ENCODE measurements at places on chromosomes 5 and 9.

DNA sequence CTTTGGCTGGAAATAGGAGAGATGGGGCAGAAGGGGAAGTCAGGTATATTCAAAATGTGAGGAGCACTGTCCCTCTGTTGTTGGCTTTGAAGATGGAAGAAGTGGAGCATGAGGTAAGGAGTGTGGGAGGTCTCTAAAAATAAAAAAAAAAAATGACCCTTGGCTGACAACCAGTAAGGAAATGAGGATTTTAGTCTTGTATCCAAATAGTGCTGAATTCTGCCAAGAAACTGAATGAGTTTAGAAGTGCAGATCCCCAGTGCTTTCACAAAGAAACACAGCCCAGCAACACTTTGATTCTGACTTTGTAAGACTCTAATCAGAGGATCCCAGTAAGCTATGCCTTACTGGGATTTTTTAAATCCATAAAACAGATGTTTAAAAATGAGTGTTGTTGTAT is 367.9 kb downstream of the CYLC2 start:
- no peak for DNase-seq

GRCh38 chr5:142925795-142926194 is 155.6 kb downstream of the ARHGAP26 start:
- DNase-seq = no peak

GRCh38 chr5:87827539-87827938 is 414.8 kb upstream of the CCNH start:
- no peak for DNase-seq

GRCh38 chr5:155343468-155343867 is 329.9 kb downstream of the KIF4B start:
- DNase-seq = no peak

GRCh38 chr5:66540078-66540477 is 56.1 kb upstream of the MAST4 start:
- no peak for DNase-seq

- no peak for DNase-seq
Observed at GRCh38 chr9:21943464-21943863, 50.7 kb downstream of the CDKN2A start.

DNA sequence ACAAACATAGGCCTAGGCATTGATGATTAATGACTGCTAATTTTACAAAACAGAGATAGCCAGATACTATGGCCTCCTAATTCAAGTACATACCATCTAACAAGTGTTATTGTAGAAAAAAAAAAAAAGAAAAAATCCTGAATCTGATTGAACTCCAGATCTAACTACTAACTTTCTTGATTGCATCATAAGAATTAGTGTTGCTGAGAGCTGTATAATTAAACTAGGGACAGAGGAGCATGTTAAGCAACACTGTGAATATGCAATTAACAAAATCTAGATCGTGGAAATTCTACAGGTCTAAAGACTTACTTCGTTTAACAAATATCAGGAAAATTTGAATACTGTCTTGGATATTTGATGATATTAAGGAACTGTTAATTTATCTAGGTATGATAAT is 208.3 kb upstream of the ZNF608 start:
- no peak for DNase-seq

- no peak for DNase-seq
Observed at GRCh38 chr9:26723486-26723885, 169.1 kb downstream of the CAAP1 start.

DNA sequence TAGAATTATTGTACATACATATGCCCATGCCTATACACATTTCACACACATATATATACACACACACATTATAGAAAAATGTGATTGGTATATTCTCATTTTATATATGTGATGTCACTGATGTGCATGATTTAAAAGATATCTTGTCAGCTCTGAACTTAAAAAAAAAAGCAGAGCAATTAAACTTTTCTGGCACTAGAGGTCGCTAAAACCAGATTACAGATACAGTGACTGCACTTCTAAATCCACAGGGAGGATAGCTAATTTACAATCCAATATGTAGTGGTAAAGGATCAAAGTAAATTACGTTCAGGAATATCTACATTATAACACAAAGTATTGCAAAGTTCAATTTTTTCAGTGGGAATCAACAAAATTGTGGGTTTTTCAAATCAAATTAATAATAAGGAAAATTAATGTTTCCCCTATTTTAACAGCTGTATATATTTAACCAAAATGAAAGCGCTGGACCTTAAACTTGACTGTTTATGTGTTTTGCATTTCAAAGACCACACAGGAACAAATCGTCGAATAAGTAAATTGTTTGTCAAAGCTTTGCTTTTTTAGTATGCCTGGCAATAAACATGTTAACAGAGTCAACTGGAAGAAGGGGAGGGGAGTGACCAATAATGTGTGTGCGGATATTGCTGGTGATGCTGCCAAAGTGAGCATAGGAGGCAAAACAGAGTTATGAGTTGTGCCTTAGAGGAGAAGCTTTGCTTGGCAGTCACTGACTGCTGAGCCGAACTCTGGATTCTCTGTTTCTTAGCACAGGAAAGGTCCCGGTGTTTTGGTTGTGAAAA is 1201.4 kb upstream of the C9orf72 start:
- DNase-seq = no peak

DNA sequence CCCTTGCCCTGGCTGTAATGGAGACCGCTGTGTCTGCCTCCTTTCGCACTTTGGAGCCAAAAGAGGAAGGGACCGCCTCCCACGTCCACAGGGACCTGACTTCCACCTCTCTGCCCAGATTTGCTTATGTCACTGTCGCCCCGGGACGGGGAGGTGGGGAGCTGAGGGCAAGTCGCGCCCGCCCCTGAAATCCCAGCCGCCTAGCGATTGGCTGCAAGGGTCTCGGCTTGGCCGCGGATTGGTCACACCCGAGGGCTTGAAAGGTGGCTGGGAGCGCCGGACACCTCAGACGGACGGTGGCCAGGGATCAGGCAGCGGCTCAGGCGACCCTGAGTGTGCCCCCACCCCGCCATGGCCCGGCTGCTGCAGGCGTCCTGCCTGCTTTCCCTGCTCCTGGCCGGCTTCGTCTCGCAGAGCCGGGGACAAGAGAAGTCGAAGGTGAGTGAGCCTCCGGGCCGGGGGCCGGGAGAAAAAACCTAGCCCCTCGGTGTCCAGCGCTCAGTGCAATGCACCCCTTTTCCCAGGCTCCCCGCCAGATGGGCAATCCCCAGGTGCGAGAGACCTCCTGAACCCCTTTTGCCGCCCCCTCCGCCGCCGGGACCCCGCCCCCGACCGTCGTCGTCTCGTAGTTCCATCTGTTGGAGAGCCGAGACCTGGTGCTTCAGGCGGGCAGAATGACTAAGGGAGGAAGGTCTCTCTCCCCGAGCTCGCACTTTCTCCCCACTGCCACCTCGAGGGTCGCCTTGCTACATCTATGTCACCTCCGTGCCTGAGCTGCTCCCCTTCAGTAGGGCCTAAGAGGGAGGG is at the start of gene GPX3:
Gene GPX3, plus strand, starts transcription at position 288 of the 807 bp plus-strand sequence. Its CDS starts 64 bp downstream, at position 352.
- no peak for DNase-seq

DNA sequence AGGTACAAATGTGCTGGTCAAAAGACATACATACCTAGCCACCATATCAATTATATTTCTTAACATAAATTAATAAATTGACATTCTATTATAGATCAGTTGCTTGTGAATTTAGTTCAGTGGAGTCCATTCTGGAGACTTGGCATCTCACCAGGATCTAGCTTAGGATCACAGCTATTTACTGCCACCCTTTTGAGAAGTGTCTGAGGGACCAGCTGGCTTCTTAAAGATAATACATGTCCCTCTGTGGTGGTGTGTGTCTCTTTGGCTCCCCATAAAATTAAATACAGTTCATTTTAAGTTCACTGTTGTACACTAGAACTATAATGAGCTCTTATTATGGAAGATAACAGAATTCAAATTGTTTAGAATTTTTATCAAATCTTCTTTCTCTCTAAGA is 290.7 kb downstream of the PRELID2 start:
- no peak for DNase-seq

- DNase-seq = no peak
Observed at GRCh38 chr5:116502616-116503015, 72.0 kb downstream of the SEMA6A start.

DNA sequence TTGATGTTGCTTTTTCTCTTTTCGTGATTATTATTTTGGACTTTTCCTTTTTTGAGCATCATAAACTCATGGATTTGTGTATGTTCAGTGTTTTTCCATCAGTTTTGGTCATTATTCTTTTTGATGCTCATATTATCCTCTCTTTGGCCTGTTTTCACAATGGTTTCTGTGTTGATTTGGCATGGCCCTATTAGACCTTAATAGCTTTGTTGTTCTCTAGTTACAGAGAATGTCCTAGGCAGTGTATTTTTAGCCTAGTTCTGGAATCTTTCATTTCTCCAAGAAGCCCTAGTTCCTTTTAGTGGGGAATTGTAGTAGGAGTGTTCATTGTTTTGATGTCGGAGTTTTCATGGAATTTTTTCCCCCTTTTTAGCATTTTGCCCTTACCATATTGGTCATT is 41.3 kb upstream of the ROPN1L start:
- no peak for DNase-seq

GRCh38 chr9:27468000-27468399 is 56.1 kb upstream of the IFNK start:
- no peak for DNase-seq

- no peak for DNase-seq
Observed at GRCh38 chr5:145396888-145397287, 438.3 kb downstream of the PRELID2 start.

- no peak for DNase-seq
Observed at GRCh38 chr5:89556215-89556913, 673.4 kb upstream of the MEF2C start.

- DNase-seq = no peak
Observed at GRCh38 chr9:85377731-85378289, 363.9 kb downstream of the AGTPBP1 start.

DNA sequence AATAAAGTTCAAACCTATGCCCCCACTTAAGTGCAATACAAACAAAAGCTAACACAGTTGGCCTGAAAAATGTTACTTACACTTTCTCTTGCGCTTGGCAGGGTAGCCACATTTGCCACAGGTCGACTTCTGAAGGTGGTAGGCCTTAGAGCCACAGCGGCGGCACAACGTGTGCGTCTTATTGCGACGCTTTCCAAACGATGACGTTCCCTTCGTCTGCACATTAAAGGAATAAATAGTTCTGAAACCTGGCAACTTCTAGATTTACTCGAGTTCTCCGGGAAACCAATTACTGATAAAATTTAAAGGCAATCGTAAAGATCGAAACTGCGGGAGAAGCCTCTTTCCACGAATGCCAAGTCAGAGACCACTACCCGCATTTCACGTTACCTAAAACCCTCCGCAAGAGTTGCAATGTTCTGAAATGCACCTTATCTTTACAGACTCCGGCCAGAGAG is 602 bp downstream of the RPL37 start:
- peak; percentile 24 for DNase-seq

- no peak for DNase-seq
Observed at GRCh38 chr5:151295791-151296477, 7.6 kb downstream of the SLC36A3 start.

DNA sequence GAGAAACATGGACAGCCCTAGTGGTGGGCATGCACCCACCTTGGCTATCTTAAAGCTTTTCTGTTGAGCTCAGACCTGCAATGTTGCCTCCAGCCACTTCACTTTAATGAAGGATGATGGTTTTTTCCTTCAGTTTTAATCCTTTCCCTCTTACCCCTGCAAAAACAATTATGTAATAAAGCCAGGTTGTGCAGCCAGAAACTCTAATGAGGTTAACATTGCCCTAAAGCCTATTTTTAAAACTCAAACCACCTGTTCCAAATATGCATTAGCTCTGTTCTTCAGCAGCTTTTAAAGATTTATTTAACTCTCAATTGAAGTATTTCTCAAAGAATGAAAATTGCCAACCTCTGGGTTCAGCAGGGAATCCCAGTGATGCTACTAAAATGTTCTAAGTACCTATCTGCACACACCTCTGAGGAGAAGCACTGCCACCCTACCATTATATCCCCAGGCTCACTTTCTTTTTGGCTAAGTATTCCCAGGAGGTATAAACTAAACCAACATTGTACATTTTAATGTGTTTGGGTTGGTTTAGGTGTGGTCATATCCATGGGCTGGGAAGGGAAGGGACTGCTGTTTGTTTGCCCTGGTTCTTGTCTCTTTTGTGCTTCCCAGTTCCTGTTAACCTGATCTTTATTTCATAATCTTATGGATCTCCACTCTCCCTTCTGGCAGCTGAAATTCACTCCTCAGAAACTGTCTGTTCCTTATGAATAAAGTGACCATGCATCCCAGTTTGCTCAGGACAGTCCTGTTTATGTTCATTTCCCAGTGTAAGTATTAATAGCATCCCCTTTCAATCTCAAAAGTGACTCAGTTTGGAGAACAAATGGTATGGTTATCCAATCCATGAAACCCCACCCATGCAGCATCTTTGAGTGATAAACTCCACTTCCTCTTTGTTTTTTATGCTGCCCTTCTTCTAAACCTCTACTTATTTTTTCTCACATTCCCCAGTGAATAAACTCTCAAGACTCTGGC is 251.7 kb downstream of the RAB3C start:
- no peak for DNase-seq

Data from stimulated activated CD8-positive, alpha-beta memory T cell treated with anti-CD3 and anti-CD28 coated beads, Interleukin-4, amount 100 ng/mL, for 1 hour (primary cell).